ENCODE measurements at places on chromosomes 16 and 17. TPM values are rescaled to one million over a fixed set of nuclear protein-coding genes. Genes with fewer than 3 reads are reported as not detected.

IGSF6 gene
- not detected for polyA plus RNA-seq

TNFSF13 gene
- polyA plus RNA-seq, result 2.5 TPM

GAS2L2 gene
- not detected for polyA plus RNA-seq

SEZ6L2 gene
- 1.2 TPM for polyA plus RNA-seq

DNA sequence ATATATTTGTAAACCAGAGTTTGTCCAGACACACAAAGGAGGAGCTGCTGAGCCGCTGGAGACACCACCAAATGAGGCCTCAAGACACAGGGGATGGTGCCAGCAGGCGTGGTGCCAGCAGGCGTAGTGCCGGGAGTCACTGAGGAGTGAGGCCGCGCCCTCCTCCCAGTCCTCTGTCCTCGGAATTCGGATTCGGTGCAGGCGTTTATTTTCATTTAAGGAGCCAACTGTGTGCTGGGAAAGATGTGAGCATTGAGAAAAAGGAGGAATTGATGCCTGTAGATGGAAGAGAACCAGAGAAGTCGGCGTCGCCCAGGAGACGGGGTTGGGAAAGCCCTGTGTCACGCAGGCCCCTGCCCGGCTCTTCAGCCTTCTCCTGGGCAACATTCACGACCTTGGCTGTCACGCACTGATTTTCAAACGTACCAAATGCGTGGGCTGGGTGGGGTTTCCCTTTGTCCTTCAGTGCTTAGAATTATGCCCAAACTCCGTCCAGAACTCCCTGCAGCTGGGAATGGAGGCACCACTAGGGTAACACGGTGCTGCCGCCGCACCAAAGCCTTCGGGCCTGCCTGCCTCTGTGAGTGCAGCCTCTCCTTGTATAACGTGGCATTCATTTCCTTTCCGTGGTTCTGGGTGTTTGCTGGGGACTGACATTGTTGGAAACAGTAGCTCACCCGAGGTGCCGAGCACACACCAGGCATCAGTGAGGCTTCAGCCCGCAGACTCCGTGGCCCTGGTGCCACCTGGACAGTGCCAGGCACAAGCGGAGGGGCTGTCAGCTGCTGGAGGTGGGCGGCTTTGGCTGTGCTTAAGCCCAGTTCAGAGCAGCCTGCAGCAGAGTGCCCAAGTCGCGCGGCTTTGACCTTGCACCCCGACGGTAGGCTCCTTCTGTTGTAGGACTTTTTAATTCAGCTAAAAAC lies 49.0 kb upstream of the CHMP6 start:
- peaks cover 9% of the 10 kb centered on the region for H3K36me3 ChIP-seq
- H3K4me3 ChIP-seq, result peak overlapping the region; percentile 12
- peak overlapping the region; percentile 68 for H3K27ac ChIP-seq
- DNase-seq, result peak; percentile 84
- H3K27me3 ChIP-seq, result no peaks in the 10 kb centered on the region

- no peak for DNase-seq
- no peak overlapping the region for H3K27ac ChIP-seq
- peaks cover 9% of the 10 kb centered on the region for H3K27me3 ChIP-seq
- no peaks in the 10 kb centered on the region for H3K36me3 ChIP-seq
- no peak overlapping the region for H3K4me3 ChIP-seq
- no peaks in the 10 kb centered on the region for H3K4me1 ChIP-seq
Observed at GRCh38 chr17:78654325-78654724, 77.1 kb upstream of the DNAH17 start.

DNA sequence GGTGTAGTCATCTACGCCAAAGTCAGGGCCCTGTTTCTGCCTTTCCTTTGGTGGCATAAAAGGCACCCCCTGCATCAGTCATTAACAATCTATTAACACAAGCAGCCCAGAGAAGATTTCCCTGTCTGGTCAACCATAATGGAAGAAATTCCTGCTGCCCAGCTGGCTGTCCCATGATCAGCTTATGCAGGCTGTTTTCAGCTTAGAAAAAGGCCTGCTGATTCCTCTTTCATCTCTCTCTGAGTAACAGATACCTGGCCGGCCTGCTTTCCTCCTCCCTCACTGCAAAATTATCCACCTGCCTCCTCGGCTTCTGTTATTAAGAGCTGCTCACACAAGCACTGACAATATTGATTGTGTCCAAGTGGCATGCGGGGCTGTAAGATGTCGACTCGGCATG lies 70.3 kb upstream of the MMP2 start:
- DNase-seq, result no peak
- no peaks in the 10 kb centered on the region for H3K36me3 ChIP-seq
- H3K4me1 ChIP-seq, result no peaks in the 10 kb centered on the region
- no peak overlapping the region for H3K27ac ChIP-seq
- H3K4me3 ChIP-seq, result no peak overlapping the region
- no peaks in the 10 kb centered on the region for H3K27me3 ChIP-seq

- H3K36me3 ChIP-seq, result no peaks in the 10 kb centered on the region
- no peak overlapping the region for H3K27ac ChIP-seq
- H3K4me1 ChIP-seq, result no peaks in the 10 kb centered on the region
- H3K27me3 ChIP-seq, result peaks cover 13% of the 10 kb centered on the region
- H3K4me3 ChIP-seq, result no peak overlapping the region
Observed at GRCh38 chr17:78588258-78589030, 11.2 kb upstream of the DNAH17 start.

DNA sequence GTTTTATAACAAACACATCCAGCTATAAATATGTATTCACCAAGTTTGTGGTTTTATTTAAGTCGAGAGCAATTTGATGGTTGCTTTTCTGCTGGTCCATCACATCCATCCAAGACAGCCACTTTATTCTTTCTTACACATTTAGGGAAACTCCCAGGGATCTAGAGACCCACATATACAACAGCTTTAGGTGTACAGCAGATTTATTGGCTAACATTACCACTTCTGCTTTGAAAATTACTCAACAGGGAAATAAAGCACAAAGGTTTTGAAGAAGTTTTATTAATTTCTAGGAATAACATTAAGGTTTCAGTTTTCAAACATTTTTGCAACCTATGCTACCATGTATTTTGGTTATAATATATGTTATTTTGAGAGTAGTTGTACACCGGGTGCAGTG lies 6.9 kb downstream of the ERCC4 start:
- DNase-seq, result no peak
- H3K4me1 ChIP-seq, result peaks cover 2% of the 10 kb centered on the region
- no peak overlapping the region for H3K4me3 ChIP-seq
- H3K27ac ChIP-seq, result no peak overlapping the region
- peaks cover 3% of the 10 kb centered on the region for H3K36me3 ChIP-seq
- no peaks in the 10 kb centered on the region for H3K27me3 ChIP-seq

DNA sequence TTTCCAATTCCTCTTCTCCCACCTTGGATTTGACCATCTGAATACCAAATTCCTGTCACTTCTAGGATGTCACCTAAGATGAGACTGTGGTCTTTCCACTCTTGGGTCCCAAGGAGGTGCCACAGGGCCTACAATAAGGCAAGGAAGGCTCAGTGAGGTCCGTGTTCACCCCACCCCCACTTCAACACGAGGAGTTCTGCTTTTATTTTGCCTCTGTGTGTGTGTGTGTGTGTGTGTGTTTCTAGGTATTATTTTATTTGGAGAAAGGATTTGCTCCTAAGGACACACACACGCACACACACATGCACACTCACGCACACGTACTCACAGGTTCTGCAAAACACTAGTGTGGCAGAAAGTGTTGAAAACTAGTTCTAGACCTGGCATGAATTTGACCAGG lies 24.5 kb upstream of the PHOSPHO1 start:
- no peak overlapping the region for H3K4me3 ChIP-seq
- H3K27me3 ChIP-seq, result peaks cover 6% of the 10 kb centered on the region
- no peak for DNase-seq
- H3K4me1 ChIP-seq, result no peaks in the 10 kb centered on the region
- H3K36me3 ChIP-seq, result no peaks in the 10 kb centered on the region
